ENCODE measurements at places on chromosomes 16 and 17.

DNA sequence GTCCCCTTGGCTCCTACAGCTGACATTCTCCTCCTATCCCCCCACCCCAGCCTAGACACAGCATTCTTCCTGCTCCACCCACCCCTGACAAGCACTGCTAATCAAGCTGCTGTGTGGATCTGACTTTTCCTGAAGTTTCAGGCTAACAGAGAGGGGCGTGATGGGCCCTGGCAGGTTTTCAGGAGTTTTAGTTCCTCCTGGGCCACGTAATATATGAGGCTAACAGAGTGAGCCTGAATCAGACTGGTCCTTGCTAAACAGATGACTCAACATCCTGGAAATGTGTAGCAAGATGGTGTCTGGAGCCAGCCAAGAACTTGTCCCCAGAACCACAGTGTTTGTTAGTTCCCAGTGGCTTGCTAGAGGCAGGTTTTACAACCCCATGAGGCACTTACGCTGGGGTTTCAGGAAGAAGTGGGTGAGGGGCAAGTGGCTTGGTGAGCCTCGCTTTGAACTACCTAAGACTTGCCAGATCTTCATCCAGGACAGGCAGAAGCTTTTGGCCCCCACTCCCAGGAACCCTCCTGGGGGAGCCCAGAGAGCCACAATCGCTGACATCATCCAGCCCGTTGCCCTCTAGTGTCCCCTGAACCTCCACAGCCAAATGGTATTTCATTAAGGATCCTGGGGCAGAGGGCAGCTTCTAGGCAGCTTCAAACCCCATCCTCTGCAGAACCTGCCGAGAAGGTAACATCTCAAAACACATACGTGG, 15.9 kb downstream of the TMEM92 start:
- DNase-seq, result no peak

- no peak for DNase-seq
Observed at GRCh38 chr17:35001549-35001948, 21.2 kb downstream of the LIG3 start.

- DNase-seq, result no peak
Observed at GRCh38 chr16:62863139-62863538, 826.9 kb upstream of the CDH8 start.

DNA sequence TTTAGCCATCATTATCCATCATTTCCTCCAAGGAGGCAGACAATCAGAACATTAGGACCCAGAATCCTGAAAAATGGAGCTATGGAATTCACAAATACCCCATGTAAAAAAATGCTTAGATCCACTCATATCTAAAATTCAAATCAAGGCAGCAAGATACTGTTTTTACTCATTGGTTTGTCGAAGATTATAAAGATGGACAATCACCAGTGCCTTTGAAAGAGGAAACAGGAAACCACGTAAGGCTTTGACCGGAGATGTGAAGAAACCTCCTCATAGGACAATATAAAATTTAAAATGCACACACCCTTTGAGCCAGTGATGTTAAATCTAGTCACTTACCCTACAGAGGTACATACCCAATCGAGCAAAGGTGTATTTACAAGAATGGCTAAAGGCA, 130.0 kb downstream of the XYLT1 start:
- no peak for DNase-seq

GRCh38 chr16:67504031-67505021, 21.0 kb upstream of the AGRP start:
- DNase-seq, result no peak

GRCh38 chr16:23856251-23856709, 20.5 kb downstream of the PRKCB start:
- DNase-seq, result no peak

DNA sequence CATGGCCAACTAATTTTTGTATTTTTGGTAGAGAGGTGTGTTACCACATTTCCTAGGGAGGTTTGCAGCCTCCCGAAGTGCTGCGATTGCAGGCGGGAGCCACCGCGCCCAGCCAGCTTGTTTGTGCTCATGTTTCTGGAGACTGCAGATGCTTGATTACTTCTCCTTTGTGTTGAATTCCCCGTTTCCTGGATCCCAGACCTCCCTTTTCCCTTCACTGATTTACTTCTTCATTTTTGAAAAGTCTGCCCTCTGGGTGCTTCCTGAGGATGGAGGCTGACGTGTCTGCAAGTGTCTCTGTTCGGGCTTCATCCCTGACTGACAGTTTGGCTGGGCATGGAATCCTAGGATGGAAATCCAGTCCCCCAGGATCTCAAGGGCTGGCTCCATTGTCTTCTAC, 7.0 kb upstream of the TRIM47 start:
- DNase-seq, result no peak

DNA sequence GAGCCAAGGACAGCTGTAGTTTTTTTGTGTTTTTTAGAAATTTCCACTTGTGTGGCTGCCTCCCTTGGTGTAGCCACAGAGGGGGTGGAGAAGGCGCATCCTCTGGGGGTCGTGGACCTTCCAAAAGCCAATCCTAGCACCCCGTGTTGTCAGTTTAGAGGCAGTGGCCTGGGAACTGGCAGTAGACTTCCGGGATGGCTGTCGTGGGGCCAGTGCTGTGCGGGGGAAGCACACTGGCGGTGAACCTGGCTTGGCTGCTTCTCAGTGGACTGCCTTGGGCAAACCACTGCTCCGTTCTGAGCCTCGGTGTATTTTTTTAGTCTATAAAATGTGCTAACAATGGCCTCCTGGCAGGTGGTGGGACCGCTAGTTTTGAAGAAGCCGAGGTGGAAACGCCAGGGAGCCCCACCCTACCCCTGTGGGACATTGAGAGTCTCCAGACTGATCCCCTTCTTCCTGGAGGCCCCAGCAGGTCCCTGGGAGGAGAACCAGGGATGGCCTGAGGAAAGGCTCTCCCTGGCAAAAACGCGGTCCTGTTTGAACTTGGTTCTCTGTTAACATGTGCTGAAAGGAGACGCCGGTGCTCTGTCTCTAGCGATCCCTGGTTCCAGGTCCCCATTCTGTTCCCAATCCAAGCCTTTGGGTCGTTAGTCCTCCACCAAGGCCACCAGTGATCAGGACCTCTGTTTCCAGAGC, 125.7 kb downstream of the CMIP start:
- no peak for DNase-seq

- no peak for DNase-seq
Observed at GRCh38 chr16:78556421-78556820, 457.0 kb downstream of the WWOX start.

- peak; percentile 33 for DNase-seq
Observed at GRCh38 chr17:29154516-29155226, 25.5 kb downstream of the MYO18A start.

DNA sequence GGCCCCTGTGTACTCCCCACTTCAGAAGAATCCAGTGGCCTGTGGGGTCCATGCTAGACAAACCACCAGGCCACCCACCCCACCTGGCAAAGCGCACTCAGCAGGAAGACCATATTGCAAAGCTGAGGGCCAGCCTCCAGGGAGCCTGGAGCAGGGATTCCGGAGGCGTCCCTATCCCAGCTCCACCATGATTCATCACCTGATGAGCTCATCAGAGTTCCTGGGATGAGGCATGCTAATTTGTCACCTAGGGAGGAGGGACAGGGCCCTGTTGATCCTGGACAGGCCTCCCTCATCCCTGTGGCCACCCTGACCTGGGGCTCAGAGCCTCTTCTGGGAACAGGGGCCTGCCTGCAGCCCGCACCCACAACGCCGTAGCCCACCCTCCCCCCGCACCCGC, 131.6 kb upstream of the PLCG2 start:
- DNase-seq, result no peak

DNA sequence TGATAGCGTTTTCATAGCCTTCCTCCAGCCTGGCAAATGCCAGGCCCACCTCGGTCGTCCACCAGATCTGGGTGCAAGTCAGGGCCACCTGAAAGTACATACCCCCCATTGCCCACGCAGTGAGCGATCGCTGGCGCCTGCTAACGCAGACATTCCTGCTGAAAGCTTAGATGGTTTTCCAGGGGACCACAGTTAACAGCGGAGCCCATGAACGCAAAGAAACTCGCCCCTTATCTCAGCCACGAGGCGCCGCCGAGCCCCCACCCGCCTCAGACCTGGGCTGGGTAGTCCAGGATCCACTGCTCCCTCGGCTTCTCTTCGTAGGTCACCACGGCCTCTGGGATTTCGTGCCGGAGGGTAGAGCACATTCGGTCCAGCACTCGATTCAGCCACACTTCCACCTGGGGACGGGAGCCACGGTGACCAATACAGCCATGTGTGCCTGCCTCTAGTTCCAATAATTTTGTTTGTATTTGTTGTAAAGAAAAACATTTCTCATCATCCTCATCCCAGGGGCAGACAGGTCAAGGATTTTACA, 74.5 kb downstream of the DNAH17 start:
- DNase-seq, result no peak

- DNase-seq, result no peak
Observed at GRCh38 chr16:59878999-59879398, 1144.9 kb upstream of the GOT2 start.

GRCh38 chr17:48609033-48609432, 1.8 kb downstream of the HOXB7 start:
- DNase-seq, result no peak

GRCh38 chr16:1492082-1492922, 858 bp upstream of the TELO2 start:
- DNase-seq, result no peak

- DNase-seq, result no peak
Observed at GRCh38 chr17:67585077-67585602, 132.6 kb upstream of the NOL11 start.

DNA sequence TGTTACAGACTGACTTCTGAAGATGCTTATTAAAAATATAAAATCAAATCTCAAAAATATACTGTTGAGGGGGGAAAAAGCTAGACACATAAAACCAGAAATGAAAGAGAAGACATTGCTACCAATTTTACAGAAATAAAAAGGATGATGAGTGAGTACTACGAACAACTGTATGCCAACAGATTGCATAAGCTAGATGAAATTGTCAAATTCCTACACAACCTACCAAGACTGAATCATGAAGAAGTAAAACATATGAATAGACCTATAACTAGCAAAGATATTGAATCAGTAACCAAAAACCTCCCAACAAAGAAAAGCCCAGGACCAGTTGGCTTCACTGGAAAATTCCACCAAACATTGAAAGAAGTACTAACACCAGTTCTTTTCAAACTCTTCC, 3.5 kb upstream of the CAPNS2 start:
- DNase-seq, result no peak

DNA sequence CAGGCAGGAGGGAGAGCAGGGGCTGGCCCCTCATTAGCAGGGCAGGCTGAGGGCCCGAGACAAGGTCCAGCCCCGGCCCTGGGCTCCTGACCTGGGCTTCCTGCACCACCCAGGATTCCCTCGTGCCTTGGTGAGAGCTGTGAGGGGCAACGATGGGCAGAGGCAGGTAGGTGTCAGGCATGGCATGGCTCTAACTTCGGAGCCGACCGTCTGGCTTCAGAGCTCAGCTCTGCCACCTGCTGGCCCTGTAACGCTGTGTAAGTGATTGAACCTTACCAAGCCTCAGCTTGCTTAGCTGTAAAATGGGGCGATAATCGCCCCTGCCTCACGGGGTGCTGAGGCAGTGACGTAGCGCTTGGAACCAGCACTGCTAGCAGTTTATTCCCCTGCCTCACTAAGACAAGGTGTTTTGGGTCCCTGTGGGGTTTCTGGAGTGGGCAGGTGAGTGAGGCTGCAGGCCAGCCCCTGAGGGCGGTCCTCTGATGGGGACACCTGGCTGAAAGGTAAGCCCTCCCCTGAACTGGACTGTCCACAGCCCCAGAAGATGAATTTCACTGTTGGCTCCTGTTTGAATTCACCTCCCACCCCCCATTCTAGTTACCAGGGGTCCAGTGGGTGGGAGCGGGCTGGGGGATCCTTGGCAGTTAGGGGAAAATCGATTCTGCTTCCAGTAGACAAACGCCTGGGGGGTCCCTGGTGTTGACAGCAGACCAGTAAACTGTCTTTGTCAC, 184.8 kb upstream of the GSE1 start:
- DNase-seq, result no peak

- DNase-seq, result no peak
Observed at GRCh38 chr17:35982409-35983191, 1.3 kb upstream of the CCL16 start.

GRCh38 chr16:3836641-3837040, 43.9 kb downstream of the CREBBP start:
- DNase-seq, result no peak
